Cerebellum (tissue), 4 donors: ENCODE measurements at places on chromosomes 12 and 14. TPM values are rescaled to one million over a fixed set of nuclear protein-coding genes. Genes with fewer than 3 reads are reported as not detected.
A peak's percentile ranks its signal among the peaks of the same experiment; 100 is the strongest.

Gene GPRC5D
- not detected for total RNA-seq

Gene RNF212B
- total RNA-seq, result not detected

Gene LMNTD1
- total RNA-seq, result 1.1 TPM

Gene NKX2-1
- total RNA-seq, result not detected

Gene LRRIQ1
- total RNA-seq, result 13.9 TPM

Gene SLC8B1
- 7.9 TPM for total RNA-seq

- no peak for DNase-seq
Measured at GRCh38 chr12:26711569-26711968, 121.4 kb downstream of the ITPR2 start.

DNA sequence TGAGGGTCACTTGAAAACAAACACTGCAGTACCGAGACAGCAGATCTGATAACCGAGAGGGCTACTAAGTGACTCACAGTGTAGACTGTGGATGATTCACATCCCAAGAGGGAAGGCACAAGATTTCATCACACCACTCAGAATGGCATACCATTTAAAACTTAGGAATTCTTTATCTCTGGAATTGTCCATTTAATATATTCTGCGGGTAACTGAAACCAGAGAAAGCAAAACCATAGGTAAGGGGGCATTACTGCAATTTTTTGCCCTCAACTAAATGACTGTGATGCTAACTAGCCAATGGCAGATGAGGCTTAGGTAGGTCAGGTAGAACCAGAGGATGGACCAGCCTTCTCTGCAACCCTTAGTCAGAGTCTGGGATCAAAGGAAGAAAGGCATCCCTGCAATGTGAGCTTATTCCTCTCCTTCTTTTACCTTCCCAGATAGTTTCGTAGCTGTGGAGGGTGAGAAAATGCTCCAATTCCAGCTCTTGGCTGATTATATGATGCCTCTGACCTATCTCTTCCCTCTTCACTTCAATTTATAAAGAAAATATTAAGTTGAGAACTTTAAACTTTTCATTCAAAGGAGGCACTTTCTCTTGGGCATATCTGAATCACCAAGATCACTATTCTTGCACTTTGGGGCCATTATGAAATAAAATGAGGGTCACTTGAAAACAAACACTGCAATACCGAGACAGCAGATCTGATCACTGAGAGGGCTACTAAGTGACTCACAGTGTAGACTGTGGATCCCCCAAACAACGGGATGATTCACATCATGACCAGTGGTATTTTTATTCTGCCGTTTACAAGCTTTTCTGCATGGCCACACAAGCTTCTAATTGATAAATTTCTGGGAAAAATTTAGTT is 6.8 kb downstream of the ART4 start:
- no peak for DNase-seq

DNA sequence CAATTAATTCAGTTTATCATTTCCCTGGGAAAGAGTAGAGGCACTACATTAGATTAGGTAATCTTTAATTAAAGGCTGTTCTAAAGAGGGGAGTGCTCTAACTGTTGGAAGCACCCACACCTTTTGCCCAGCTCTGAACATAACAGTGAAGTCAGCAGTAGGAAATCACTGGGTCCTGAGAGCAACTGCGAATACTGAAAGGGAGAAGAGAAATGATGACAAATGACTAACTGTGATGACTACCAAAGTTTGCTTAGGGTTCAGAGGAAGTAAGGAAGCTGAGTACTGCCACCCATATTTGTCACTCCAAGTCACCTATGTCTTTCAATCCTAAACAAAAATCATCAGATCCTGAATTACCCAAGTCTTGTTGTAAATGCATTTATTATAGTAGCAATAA is 140.6 kb downstream of the EPS8 start:
- DNase-seq, result no peak

DNA sequence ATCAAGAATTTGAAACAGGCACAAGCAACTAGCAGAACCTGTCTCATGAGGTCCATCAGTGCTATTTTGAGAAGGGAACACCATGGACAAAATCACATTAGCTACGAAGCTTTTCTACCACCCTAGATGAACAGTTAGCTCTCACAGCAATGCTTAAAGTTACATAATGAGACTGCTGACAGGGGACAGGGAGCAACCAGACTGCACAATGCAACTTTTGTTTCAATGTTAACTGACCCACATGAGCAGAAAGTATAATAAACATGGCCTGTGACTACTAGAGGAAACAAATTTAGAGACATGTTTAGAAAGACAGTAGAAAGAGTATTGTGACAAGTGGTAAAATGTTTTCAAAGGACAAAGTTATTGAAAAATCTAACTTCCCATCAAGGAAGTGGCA is 282.8 kb downstream of the CEP128 start:
- DNase-seq, result no peak

GRCh38 chr12:11568155-11568761 is 81.2 kb upstream of the ETV6 start:
- DNase-seq, result no peak

- no peak for DNase-seq
Measured at GRCh38 chr12:54661048-54661447, 12.9 kb upstream of the DCD start.

DNA sequence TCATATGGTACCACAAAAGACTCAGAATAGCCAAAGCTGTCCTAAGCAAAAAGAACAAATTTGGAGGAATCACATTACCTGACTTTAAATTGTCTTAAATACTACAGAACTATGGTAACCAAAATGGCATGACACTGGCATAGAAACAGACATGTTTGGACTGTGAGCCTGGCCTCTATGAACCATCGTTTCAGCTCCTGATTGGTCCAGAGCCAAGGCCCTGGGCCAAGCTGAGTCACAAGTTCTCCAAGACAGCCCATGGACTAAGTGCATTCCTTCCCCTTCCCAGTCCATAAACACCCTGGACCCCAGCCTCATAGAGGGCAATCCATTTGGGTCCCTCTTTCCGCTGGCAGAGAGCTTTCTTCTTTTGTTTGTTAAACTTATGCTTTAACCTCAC is 12.1 kb upstream of the PRR4 start:
- no peak for DNase-seq

GRCh38 chr14:67319142-67319541 is 40.5 kb downstream of the ATP6V1D start:
- DNase-seq, result no peak

DNA sequence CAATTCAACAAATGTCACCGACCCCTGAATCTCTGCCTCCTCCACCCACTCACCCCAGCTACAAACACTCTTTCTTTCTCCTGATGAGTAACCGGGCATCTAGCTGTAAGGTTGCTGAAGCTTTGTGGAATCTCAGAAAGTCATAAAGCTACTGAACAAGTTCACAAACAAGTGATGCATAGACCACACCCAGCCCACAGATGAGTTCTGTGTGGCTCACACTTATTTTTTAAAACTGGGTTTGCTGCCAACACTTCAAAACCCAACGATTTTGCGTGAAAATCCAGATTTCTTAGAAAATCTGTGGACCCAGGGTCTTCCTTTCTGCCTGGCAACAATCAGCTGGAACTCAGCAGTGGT is 96.1 kb downstream of the APAF1 start:
- no peak for DNase-seq

DNA sequence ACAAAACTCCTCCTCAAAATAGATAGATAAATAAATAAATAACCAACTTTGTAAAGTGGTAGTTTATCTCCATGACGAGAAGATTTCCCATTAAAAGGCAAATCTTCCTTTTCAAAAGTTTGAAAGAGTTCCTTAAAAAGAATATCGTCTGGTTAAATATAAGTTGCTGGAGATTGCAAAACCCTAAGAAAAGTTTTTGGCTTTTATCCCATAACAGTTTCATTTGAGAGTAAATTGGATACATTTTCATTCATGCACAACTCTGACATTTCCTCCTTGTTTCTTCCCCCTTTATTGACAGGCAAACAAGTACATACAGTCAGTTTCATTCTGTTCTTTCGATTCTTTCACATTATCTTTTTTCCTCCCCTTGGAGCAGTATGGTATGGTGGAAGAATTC is 45.4 kb upstream of the BTG1 start:
- DNase-seq, result no peak

- DNase-seq, result peak; percentile 40
Measured at GRCh38 chr12:71652656-71653055, 11.0 kb downstream of the ZFC3H1 start.
